ENCODE measurements at places on chromosomes 12 and 14. TPM values are rescaled to one million over a fixed set of nuclear protein-coding genes. Genes with fewer than 3 reads are reported as not detected.

Gene SPTB
- 5.4 TPM for total RNA-seq

Gene FSCB
- total RNA-seq: not detected

Gene GPR84
- 1.9 TPM for total RNA-seq

Gene MYO1H
- total RNA-seq: not detected

Gene PROX2
- not detected for total RNA-seq

Gene DBX2
- 0.19 TPM for total RNA-seq

Gene KRT83
- total RNA-seq: not detected

Gene DHRS2
- total RNA-seq: not detected

Gene RNASE7
- total RNA-seq: not detected

Gene SYT1
- 1.5 TPM for total RNA-seq

Gene DTX1
- 4.8 TPM for total RNA-seq

Gene MGST1
- 73.3 TPM for total RNA-seq

Gene FAM181A
- not detected for total RNA-seq

Gene MYH7
- not detected for total RNA-seq

Gene DAAM1
- 93.3 TPM for total RNA-seq

Gene VRTN
- total RNA-seq: not detected

Gene FAM222A
- 0.52 TPM for total RNA-seq

Gene KRT85
- not detected for total RNA-seq

Gene FAM186B
- total RNA-seq: 0.30 TPM

Gene NGB
- total RNA-seq: not detected

Gene CEBPE
- 0.29 TPM for total RNA-seq

Gene NYNRIN
- 31.6 TPM for total RNA-seq

Gene DLGAP5
- 0.63 TPM for total RNA-seq

Gene GNB3
- 8.2 TPM for total RNA-seq

Gene CPNE8
- total RNA-seq: 40.2 TPM

Gene SLC7A8
- total RNA-seq: 31.4 TPM

Gene SLC5A8
- not detected for total RNA-seq

Gene DUSP6
- 94.6 TPM for total RNA-seq

Gene STXBP6
- total RNA-seq: 2.8 TPM

Gene SLC17A8
- total RNA-seq: not detected

Gene ZNF140
- total RNA-seq: 18.0 TPM

Gene CLSTN3
- 34.2 TPM for total RNA-seq

Gene TCP11L2
- total RNA-seq: 50.9 TPM

Gene KRT6A
- total RNA-seq: not detected

Gene SLC10A1
- not detected for total RNA-seq

Gene C14orf132
- 38.2 TPM for total RNA-seq

Gene BCL7A
- total RNA-seq: 6.3 TPM

Gene EXOC3L4
- total RNA-seq: 4.8 TPM

Gene GPD1
- 3.1 TPM for total RNA-seq

Gene DAO
- total RNA-seq: not detected

Gene ZNF84
- 32.1 TPM for total RNA-seq

Gene C3AR1
- total RNA-seq: 39.8 TPM

Gene PRKD1
- total RNA-seq: 24.8 TPM

Gene PPP2R3C
- 36.6 TPM for total RNA-seq

Gene INHBE
- not detected for total RNA-seq

Measured in aorta (tissue), 5 donors.